Stimulated activated CD4-positive, alpha-beta T cell treated with anti-CD3 and anti-CD28 coated beads, Interleukin-12 subunit alpha, Interleukin-12 subunit beta, amount 100 ng/mL, for 24 hours (primary cell): ENCODE measurements at places on chromosomes 7 and 10.

DNA sequence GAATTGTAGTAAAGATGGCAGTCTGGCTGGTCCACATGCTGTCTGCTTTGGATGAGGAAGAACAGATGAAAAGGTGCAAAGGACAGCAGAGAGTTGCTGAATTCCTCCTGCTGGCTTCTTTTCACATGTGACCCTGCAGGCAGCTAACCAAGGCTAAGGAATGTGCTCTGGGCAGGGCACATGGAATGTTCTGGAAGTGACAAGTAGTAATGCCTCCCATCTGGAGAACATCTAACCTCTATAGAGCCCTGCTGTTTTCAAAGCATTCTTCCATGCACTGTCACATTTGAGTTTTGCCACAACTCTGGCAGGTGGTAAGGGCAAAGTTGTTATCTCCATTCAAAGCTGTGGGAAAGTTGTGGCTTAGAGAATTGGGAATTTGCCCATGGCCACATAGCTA is 208.8 kb downstream of the STK31 start:
- DNase-seq: no peak

DNA sequence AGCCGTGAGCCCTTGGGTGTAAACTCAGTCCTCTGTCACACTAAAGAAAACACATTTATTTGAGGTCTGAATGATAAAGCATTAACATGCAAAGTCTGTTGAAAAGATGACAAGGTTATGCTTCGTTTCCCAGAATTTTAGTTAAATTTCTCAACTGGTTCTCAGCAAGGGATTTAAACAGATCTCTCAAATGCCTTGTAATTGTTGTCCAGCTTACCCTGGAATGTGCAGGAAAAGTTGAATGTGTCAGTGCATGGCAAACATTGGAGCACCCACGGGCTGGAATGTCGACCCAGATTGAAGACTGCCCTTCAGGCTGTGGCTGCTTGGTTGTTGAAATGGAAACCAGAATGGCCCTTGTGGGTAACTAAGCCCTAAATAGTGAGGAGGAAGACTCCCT is 191.8 kb downstream of the TRIL start:
- DNase-seq: no peak

DNA sequence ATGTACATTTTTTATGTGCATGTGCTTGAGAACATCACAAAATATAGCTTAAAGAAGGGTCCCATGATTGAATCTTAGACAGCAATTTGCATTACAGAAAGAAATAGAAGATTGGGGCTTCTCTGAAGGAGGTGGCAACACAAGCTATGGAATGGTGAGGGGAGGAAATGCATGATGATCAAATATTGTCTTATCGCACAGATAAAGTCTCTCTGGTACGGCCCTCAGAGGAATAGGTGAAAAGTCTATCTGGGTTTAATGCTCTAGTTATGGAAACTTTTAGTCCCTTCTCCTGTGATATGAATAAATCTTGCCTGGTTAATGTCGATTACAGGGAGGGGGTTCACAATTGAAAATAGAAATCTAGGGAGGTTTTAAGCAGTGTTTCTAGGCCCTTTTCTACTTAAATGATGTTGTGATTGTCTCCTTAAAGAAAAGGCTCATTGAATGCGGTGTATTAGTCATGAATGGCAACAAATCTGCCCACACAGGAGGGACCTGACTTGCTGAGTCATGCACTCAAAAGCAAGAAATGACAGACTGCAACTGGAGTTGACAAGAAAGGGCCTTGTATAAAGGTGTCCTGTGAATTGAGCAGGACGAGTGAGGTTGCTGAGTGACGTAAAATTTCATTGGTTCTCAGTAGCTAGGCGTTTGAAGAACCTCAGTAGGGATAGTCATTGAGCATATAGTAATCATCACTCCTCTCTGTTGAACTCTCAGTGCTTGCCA is 133.4 kb upstream of the CSTF2T start:
- no peak for DNase-seq

GRCh38 chr10:22017283-22018020 is 13.9 kb upstream of the DNAJC1 start:
- DNase-seq: no peak

GRCh38 chr7:41917-42565 is 150.3 kb upstream of the FAM20C start:
- no peak for DNase-seq

GRCh38 chr10:23157691-23158369 is 34.3 kb upstream of the PTF1A start:
- DNase-seq: no peak

- no peak for DNase-seq
These were observed 11.4 kb downstream of the BLNK start for GRCh38 chr10:96260014-96260413.

DNA sequence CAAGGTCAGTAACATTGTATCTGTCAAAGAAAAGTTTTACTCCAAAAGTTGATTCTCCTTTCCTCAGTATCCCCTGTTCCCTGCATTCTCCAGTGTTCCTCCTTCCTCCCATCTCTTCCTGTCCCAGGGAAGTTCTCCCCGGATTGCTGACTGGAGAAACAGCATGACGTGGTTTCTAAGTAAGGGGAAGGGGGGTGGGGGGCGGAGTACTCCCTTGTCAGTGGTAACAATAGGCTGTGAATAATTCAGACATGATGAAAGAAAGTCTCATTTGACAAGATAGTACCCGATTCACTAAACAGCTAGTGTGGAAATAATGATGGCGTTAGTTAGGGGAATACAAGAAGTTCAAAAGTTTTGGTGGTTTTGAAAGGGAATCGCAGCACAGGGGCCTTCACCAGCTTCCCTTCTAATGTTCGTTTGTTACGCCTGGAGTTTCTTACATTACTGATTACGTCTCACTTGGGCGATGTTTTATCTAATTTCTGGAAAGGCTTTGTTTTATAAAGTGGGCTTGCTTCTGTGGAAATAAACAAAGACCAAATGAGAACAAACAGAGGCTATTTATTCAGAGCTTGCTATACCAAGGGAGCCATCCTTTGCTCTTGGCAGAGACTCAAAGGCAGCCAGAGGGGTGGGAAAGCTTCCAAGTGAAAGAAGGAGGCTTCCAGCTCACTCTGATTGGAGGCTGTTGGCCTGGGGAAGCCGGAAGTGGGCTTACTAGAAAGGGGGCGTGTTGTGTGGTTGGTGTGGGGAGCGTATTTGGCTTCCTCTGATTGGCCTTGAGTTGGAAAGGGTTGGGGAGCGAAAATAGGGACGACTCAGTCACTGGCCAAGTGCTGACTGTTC is 453.7 kb downstream of the SDK1 start:
- DNase-seq: no peak

DNA sequence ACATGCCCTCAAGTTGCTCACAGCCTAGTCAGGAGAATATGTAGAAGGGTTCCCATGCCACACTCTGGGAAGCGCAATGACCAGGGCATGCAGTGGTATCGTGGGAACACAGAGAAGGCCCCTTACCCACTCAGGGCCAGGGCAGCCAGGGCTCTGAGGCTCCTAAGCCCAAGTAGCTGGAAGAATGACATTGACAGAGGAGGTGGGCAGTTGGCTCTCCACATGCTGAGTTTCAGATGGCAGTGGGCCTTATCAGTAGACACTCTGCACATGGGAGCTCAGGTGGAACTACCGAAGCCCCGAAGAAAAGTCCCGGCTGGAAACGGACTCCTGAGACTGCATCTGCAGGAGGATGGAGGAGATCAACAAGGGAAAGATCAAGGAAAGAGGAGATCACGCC is 15.7 kb upstream of the SVOPL start:
- DNase-seq: no peak

DNA sequence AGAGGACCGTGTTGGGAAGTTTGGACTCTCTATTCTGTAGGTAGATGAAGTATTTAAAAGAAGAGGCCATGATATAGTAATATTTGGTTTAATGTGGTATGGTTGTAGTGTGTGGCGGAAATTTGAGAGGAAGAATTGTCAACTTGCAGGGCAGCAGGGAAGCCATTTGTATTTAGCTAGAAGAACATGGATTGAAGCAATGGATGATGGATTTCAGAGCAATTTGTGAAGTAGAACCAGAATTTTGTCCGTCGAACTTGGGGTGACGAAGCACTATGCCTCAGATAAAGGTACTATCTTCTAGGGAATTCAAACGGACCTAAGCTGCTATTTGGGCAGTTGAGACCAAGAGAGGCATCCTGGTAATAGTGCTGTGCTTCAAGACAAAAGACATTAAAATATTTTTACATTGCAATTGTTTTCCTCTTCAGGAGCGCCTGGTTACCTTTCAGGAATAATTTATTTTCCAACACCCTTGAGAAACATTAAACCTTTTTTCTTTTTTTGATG is 615 bp upstream of the WBP1L start:
- DNase-seq: no peak

DNA sequence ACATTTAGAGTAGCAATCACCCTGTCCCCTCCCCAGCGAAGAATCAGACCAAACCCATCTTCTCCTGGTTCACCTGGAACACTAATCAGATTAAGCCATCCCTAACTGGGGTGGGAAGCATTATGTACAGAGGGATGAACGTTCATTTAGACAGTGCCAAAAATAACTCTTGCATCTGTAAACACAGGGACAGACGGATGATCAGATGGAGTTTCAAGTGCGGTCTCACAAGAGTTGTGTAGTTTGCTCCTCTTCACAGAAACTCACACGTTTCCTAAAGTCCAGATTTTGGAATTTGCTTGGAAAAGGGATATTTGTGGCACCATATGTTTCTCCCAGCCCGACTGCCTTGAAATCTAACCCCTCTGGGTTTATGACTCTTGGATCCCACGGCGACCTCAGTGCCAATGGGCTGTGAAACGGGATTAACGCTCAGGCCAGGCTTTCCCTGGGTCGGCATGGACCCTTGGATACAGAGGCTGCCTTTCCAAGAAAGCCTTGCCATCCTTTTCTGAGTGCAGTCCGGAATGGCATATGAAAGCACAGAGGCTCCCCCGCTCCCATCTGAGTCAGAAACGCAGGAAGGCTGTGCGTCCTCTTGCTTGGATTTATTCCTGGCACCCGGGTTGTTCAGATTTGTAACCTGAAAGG is 293.2 kb upstream of the HABP2 start:
- DNase-seq: no peak

- no peak for DNase-seq
These were observed 137.8 kb downstream of the CHRM2 start for GRCh38 chr7:137006293-137006692.
